ENCODE measurements at places on chromosomes 4 and X.

DNA sequence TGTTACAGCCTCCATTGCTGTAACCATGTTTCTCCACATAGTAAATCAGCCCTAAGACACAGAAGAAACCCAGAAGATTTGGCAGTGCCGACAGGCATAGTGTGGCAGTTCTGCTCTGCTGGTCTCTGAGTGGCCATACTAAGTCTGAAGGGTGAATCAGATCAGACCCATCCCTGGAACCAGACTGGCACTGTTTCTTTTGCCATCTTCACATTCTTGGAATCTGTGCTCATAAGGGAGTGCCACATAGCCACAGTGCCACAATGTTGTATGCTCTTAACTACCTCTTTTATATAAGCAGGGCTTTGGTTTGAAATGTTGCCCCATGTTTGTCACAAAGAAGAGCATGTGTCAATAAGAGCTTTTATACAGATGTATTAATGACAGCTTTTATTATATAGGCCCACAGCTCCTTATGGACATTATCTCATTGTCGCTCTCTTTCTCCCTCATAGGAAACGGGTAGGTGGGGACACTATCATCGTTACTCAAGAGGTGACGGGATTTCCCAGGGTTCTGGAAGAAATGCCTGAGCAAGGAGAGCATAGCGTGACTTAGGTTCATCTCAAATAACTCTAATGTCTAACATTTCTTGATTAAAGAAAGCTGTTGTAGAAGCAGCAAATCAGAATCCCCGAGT, 128.2 kb downstream of the CBR4 start:
- DNase-seq, result no peak

- DNase-seq, result no peak
Measured at GRCh38 chr4:55124322-55125076, 896 bp downstream of the KDR start.

DNA sequence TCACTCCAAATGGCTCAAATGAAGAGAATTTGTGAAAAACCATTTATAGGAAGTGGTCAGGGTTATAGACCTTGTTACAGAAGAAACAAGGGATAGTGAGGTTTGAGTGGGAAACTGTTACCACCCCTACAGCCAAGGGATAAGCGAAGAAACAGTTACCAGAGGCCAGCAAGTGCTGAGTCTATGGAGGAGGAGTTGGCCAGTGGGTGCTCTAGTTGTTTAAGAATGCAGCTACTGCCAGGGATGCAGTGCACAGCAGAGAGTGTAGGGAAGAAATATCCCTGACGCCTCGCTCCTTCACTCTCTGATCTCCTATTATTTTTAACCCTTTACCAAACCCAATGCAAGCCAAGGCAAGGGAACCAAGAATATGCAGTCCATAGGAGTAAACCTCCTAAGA, 15.2 kb upstream of the SYTL4 start:
- no peak for DNase-seq

- no peak for DNase-seq
Measured at GRCh38 chrX:22795671-22796070, 204.1 kb upstream of the DDX53 start.

DNA sequence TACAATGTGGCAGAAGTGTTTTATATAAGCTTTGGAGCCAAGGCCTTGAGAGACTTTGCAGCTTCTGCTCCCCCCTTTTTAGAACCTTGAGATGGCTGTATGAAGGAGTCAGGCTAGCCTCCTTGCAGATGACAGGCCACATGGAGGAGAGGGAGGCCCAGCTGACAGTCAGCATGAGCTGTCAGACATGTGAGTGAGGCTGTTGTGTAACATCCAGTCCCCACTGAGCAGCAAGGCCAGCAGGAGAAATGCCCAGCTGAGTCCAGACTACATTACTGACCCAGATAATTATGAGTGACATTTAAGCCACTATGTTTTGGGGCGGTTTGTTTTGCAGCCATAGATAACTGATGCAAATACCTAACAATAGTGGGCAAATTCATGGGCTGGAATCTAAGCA, 515.3 kb upstream of the ARX start:
- DNase-seq, result no peak

- DNase-seq, result no peak
Measured at GRCh38 chrX:77771601-77772000, 14.4 kb downstream of the ATRX start.

DNA sequence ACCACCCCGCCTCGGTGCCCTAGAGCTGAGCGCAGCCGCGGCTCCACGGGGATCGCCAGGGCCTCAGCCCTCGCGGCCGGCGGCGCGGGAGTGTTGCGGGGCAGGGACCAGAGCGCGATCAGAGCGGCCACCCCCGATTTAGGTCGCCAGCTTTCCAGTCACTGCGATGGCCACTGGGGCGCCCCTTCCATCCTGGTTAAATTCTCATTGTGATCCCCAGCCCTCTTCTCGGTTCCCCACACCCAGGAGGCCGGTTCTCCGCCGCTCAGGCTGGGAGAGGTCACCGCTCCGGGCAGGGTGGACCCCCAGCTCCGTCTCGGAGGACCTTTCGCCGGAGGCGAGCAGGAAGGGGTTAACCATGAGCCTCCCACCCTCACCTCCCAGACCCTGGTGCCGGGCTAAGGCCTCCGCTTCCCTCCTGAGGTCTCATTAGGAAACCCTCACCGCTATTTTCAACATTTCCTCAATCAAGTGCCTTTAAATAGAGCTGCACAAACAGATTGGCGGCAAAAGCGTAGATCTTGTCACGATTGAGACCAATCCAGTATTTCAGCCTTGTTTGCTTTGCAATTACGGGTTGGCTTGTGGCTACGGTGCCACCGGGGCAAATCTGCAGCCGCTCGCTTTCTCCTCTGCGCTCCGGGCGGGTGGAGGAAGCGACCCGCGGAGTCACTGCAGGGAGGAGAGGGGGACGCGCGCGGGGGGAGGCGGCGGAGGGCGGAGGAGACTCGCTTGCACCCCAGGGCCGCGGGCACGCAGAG, 8.3 kb upstream of the HAND2 start:
- no peak for DNase-seq

DNA sequence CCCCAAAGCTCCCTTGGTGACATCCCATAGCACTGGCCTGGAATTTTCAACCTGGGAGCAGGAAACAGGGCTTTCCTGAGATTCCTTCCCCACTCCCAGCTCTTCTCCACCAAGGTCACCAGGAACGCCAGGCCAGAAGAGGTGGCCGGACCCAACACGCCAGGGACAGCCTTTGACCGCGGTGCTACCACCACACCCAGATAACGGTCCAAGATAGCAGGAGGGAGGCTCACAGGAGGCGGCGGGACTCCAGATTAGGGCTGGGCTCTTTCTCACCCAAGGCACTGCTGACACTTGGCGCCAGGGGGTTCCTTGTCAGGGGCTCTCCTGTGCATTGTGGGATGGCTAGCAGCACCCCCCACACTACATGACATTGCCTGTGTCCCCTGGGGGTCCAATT, 22.9 kb downstream of the ZFYVE28 start:
- DNase-seq, result no peak

- DNase-seq, result no peak
Measured at GRCh38 chr4:98423009-98423408, 161.8 kb downstream of the RAP1GDS1 start.

DNA sequence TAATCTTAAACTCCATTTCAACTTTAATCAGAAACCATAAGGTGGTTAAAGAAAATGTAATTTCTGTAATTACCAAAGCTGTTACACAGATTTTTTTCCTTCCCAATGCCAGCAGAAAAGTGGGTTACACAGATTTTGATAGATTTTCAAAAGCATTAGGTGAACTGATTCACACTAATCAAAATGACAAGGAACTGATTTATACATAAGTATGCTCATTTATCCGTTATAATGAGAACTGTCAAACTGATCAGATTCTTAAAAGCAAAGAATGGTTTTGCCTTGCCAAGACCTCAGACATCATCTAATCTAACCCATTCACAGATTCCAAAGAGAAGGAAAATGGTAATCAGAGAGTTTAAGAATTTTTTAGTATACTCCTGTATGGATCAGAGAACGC, 5.2 kb downstream of the UGDH start:
- no peak for DNase-seq

- DNase-seq, result no peak
Measured at GRCh38 chr4:169622566-169622965, 2.2 kb downstream of the CLCN3 start.

DNA sequence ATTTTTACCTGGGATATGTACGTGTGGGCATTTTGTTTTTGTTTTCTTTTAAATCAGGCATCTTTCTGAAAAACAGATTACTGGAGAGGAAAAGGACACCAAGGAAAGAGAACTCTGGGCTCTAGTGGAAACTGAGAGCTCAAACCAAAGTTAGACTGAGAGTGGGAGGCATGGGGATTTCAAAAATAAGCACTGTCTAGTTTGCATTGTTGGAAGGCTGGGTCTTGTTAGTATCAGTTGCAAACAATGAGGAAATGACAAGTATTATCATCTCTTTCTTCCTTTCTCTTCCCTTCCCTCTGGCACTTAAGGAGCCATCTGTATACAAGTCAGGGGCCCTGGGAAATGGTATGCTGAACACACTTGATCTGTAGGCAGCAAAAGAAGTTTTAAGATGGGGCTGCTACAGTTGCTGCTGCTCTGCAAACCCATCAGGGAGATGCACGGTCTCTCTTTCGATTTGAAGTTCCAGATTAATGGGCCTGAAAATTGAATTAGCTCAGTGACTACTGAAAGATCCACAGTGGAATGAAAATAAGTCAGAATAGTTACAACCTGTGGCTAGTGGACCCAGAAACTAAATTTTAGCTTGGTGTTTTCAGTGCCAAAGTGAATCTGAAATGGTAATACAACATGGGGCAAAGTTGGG, 48.0 kb upstream of the GRXCR1 start:
- no peak for DNase-seq

- DNase-seq, result no peak
Measured at GRCh38 chr4:85369703-85370380, 105.1 kb upstream of the ARHGAP24 start.

GRCh38 chr4:154478547-154478946, 13.1 kb downstream of the DCHS2 start:
- no peak for DNase-seq

DNA sequence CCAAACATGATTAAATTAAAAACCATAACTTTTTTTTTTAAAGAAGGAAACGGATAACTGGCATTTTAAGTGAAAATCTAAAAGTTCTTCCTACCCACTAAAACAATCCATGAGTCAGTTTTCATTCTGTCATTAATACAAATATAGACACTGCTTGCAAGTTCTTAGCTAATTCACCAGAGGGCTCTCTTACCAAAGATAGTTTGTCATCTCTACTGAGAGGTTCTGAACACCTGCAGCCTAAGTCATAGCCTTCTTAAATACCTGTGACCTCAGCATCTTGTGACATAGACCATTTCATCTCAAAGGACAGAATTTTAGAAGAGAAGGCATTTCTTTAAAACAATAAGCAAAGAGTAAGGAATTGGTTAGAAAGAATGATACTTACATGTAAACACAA, 65.3 kb upstream of the FAM120C start:
- no peak for DNase-seq

- no peak for DNase-seq
Measured at GRCh38 chr4:52658641-52659000, 480 bp downstream of the USP46 start.

DNA sequence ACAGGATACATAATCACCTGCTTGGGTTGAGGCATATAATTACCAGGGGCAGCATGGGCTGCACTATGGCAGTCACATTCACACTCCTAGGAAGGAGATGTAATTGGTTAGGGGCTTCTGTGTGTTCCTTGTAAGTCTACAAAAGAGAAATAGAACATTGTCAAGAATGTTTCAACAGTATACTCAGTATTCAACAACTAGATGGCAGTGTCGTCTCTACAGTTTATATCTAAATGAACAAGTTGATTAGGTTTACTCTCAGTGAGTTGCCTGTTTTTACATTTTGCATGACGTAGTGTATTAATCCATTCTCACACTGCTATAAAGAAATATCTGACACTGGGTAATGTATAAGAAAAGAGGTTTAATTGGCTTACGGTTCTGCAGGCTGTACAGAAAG, 50.5 kb upstream of the RAB33B start:
- DNase-seq, result no peak

DNA sequence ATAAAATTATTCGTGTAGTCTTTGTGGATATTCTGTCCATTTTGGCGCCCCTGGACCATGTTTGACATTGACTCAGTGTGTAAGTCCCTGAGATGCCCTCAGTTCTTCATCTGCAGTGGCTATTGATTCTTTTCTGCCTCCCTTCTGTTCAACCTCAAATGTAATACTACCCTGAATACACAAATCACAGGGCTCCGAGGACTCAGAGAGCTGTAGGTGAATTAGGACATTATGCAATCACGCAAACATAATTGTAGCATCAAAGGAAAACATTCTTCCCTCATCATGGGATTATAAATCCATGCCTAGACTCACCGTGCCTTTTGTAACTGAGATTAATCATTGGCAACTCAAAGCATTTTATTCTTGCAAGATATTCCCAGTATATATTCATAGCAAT, 161.4 kb upstream of the PACRGL start:
- no peak for DNase-seq

GRCh38 chr4:101458914-101459313, 111.6 kb upstream of the PPP3CA start:
- DNase-seq, result no peak

DNA sequence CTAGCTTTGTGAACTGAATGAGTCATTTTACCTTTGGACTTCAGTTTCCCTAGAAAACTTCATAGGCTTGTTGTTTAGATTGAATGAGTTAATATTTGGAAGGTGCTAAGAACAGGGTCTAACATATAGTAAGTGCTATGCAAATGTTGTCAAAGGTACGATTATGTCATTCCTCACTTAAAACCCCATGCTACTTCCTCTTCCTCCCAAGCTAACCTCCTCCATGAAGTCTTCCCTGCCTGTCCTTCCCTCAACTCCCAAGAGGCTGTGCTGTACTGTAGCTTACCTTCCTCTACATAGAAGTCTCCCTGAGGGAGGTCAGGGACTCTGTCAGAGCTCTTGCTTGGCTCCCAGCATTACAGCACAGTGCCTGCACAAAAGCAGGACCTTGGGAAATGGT, 103.4 kb upstream of the PJA1 start:
- no peak for DNase-seq

- no peak for DNase-seq
Measured at GRCh38 chr4:176792326-176793059, at the start of gene VEGFC. Gene VEGFC, minus strand, starts transcription at chr4:176792922. Its CDS starts 611 bp downstream, at chr4:176792311.

DNA sequence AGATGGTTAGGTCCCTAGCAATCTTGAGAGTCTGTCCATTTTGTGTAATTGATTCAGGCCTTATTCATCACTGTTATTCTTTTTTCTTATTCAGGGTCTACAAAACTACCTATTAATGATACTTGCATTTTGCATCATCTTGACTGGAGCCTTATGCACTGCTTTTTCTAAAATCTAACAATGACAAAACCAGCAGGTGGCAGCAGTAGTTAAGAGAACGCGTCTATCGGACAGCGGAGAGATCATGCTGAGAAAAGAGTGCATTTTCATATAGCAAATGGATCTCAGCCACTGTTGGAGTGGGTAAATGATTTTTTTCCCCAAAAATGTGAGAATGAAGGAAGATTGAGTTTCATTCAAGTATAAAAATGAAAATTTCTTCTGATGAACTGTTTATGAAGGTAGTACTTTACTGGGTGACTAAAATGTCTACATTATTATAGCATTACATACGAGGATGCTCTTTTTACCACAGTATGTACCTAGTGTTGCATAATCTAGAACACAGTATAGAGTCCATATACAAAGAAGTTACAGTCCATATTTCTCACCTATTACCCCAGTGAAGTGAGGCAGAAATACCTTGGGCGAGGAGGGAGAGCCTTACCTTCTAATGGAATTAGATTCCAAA, 43.2 kb downstream of the TMEM144 start:
- DNase-seq, result no peak

Data from bone marrow (tissue), 2 donors.